Panc1 (cell line): ENCODE measurements at places on chromosomes 4 and X.

- H3K36me3 ChIP-seq: no peaks in the 10 kb centered on the region
- no peak for DNase-seq
- no peak overlapping the region for H3K27ac ChIP-seq
Observed at GRCh38 chrX:124333862-124334261, 1.4 kb downstream of the TEX13D start.

DNA sequence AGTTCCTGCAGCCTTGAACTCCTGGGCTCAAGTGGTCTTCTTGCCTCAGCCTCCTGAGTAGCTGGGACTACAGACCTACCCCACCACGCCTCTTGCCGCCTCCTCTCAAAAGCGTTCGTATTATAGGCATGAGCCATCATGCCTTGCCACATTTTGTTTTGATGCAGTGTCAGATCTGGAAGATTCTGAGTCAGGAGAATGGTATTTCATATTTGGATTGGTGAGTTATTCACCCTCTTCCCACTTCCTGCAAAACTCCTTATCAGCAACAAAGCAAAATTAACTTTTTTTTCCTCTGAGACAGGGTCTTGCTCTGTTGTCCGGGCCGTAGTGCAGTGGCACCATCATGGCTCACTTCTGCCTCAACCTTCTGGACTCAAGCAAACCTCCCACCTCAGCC is 29.6 kb downstream of the REST start:
- H3K4me1 ChIP-seq: no peaks in the 10 kb centered on the region
- no peak overlapping the region for H3K4me3 ChIP-seq
- DNase-seq: peak; percentile 47
- no peaks in the 10 kb centered on the region; the same call in 1 of the 2 replicates for H3K36me3 ChIP-seq
- H3K27ac ChIP-seq: no peak overlapping the region

- H3K27me3 ChIP-seq: no peaks in the 10 kb centered on the region
- no peak for DNase-seq
- no peak overlapping the region for H3K27ac ChIP-seq
Observed at GRCh38 chrX:118261151-118261550, 84.8 kb upstream of the WDR44 start.

GRCh38 chrX:112820364-112821268 is 20.0 kb downstream of the AMOT start:
- no peaks in the 10 kb centered on the region for H3K27me3 ChIP-seq
- no peak overlapping the region for H3K4me3 ChIP-seq
- H3K36me3 ChIP-seq: no peaks in the 10 kb centered on the region
- H3K4me1 ChIP-seq: no peaks in the 10 kb centered on the region

DNA sequence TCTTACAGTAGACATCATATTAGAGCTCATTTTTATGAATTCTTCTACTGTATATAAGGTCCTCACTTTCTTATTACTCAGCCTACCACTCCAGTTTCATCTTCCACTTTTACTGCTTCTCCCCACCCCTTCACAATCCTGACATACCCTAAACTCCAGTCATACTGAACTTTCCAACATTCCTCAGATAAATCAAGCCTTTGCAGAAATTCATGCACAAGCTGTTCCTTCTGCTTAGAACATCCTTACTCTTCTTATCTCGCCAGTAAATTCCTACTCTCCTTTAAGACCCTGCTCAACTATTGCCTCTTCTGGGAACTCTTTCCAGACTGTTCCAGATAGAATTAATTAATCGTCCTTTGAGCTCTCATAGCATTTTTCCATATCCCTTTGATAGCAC is 24.8 kb downstream of the RTL9 start:
- no peak overlapping the region for H3K27ac ChIP-seq
- no peak overlapping the region for H3K4me3 ChIP-seq
- no peaks in the 10 kb centered on the region for H3K36me3 ChIP-seq

DNA sequence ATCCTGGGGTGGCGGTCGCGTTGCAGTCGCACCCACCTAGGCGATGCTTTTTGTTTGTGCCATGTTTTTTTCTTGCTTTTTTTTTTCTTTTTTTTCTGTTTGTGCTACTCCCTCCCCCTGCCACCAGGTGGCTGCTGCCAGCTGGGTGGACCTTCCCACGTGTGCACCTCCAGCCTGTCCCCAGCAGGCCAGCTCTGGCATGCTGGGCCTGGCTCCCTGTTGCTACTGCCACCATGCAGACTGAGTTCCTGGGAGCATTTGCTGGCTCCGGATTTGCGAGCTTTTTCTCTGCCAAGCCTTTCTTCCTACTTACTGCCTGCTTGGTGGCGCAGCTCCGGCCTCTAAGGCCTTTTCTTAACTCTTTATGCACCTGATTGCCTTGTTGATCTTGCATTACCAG is 161.2 kb upstream of the WDFY3 start:
- H3K4me1 ChIP-seq: no peaks in the 10 kb centered on the region
- no peaks in the 10 kb centered on the region for H3K27me3 ChIP-seq
- no peaks in the 10 kb centered on the region for H3K36me3 ChIP-seq

DNA sequence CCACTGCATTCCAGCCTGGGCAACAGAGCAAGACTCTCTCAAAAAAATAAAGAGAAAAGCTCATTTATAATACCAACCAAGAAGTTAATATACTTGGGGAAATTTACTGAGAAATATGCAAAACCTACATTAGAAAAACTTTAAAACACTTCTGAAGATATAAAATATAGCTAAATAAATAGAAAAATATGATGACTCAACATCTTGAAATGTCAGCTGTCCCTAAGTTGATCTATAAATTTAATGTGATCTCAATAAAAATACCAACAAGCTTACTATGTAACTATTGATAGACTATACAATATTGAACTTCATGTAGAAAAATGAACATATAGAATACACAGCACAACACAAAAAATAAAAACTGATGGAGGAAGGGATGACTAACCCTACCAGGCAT is 87.5 kb upstream of the INTU start:
- H3K27ac ChIP-seq: no peak overlapping the region
- H3K27me3 ChIP-seq: no peaks in the 10 kb centered on the region
- H3K4me3 ChIP-seq: no peak overlapping the region
- no peaks in the 10 kb centered on the region for H3K36me3 ChIP-seq
- H3K4me1 ChIP-seq: no peaks in the 10 kb centered on the region
- no peak for DNase-seq

DNA sequence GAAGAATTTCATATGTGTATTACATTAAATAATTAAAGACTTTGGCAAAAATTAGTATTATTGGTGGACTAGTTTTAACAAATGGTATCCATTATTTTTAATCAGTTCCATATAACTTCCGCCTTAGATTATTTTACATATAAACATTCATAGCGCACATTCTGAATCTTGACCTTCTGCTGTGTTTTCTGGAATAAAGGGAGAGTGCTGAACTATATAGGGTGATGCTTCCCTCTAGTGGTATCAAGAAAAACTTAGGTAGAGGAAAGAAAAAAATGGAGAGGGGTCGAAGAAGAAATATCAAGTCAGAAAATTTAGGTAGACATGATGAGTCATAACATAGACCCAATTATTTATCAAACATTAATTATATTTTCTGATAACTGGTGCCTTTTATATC is 155.6 kb upstream of the PACRGL start:
- H3K27ac ChIP-seq: no peak overlapping the region
- no peaks in the 10 kb centered on the region for H3K4me1 ChIP-seq
- no peaks in the 10 kb centered on the region for H3K27me3 ChIP-seq
- H3K36me3 ChIP-seq: no peaks in the 10 kb centered on the region
- no peak overlapping the region for H3K4me3 ChIP-seq

GRCh38 chr4:145287351-145287750 is 107.0 kb upstream of the OTUD4 start:
- no peak overlapping the region for H3K4me3 ChIP-seq
- H3K4me1 ChIP-seq: no peaks in the 10 kb centered on the region
- H3K36me3 ChIP-seq: no peaks in the 10 kb centered on the region
- H3K27me3 ChIP-seq: no peaks in the 10 kb centered on the region
- H3K27ac ChIP-seq: no peak overlapping the region
- no peak for DNase-seq

- H3K4me1 ChIP-seq: no peaks in the 10 kb centered on the region
- H3K27me3 ChIP-seq: no peaks in the 10 kb centered on the region
- H3K27ac ChIP-seq: no peak overlapping the region
- no peak for DNase-seq
Observed at GRCh38 chr4:138401334-138401733, 159.2 kb upstream of the SLC7A11 start.

DNA sequence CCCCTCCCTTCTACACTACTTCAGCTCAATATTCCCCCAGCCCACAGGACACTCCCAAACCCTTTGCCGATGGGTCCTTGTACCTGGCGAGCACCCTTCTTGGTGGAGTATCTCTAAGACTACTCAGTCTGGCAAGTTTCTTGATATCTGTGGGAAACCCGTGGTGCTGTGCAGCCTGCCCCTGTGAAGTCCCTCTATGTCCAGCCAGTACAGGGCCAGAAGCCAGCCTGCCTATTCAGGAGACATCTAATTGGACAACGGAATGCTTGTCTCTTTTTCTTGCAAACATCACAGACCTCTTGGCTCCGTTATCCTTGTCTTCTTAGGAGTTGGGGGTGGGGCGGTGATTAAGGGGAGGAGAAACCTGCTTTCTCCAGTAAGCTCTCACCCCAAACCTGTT is 3.7 kb upstream of the IGFBP7 start:
- no peaks in the 10 kb centered on the region for H3K4me1 ChIP-seq
- no peaks in the 10 kb centered on the region for H3K36me3 ChIP-seq
- H3K27ac ChIP-seq: no peak overlapping the region
- H3K27me3 ChIP-seq: peaks cover 8% of the 10 kb centered on the region; the same call in 1 of the 2 replicates
- no peak overlapping the region for H3K4me3 ChIP-seq

DNA sequence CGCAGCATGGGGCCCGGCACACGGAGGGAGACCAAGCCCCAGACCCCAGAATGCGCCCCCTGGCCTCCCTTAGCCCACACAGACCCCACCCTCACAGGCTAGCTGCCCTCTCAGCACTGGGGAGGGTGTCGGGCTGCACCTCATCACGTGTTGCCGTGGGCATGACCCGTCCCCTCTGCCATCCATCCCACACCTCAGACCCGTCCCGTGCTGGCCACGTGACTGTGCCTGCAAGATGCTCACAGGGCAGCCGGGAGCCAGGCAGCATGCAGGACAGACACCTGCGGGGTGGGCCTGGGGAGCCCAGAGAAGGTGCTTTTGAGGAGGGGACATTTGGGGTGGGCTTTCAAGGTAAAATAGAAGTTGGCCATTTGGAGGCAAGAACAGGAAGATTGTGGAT is 4.8 kb downstream of the MSANTD1 start:
- DNase-seq: no peak
- no peaks in the 10 kb centered on the region for H3K36me3 ChIP-seq
- H3K27ac ChIP-seq: no peak overlapping the region

- H3K4me1 ChIP-seq: no peaks in the 10 kb centered on the region
- no peaks in the 10 kb centered on the region for H3K27me3 ChIP-seq
- no peak overlapping the region for H3K27ac ChIP-seq
- DNase-seq: no peak
- no peaks in the 10 kb centered on the region for H3K36me3 ChIP-seq
Observed at GRCh38 chr4:126262665-126263064, 947.9 kb downstream of the FAT4 start.

GRCh38 chrX:2220829-2221567 is 279.8 kb downstream of the DHRSX start:
- no peak overlapping the region for H3K4me3 ChIP-seq
- H3K27ac ChIP-seq: no peak overlapping the region
- H3K27me3 ChIP-seq: no peaks in the 10 kb centered on the region
- no peaks in the 10 kb centered on the region for H3K4me1 ChIP-seq

- no peaks in the 10 kb centered on the region for H3K4me1 ChIP-seq
- no peaks in the 10 kb centered on the region for H3K27me3 ChIP-seq
- no peak overlapping the region for H3K4me3 ChIP-seq
- H3K27ac ChIP-seq: no peak overlapping the region
Observed at GRCh38 chr4:14348506-14348905, 653.8 kb upstream of the CPEB2 start.

GRCh38 chrX:38817004-38817703 is 15.9 kb downstream of the MID1IP1 start:
- H3K27me3 ChIP-seq: no peaks in the 10 kb centered on the region
- DNase-seq: no peak
- H3K36me3 ChIP-seq: no peaks in the 10 kb centered on the region
- no peaks in the 10 kb centered on the region for H3K4me1 ChIP-seq
- no peak overlapping the region for H3K27ac ChIP-seq
- H3K4me3 ChIP-seq: no peak overlapping the region

- no peak for DNase-seq
- no peaks in the 10 kb centered on the region for H3K36me3 ChIP-seq
- no peak overlapping the region for H3K27ac ChIP-seq
- H3K4me1 ChIP-seq: no peaks in the 10 kb centered on the region
Observed at GRCh38 chr4:1269209-1269608, 20.3 kb upstream of the CTBP1 start.

DNA sequence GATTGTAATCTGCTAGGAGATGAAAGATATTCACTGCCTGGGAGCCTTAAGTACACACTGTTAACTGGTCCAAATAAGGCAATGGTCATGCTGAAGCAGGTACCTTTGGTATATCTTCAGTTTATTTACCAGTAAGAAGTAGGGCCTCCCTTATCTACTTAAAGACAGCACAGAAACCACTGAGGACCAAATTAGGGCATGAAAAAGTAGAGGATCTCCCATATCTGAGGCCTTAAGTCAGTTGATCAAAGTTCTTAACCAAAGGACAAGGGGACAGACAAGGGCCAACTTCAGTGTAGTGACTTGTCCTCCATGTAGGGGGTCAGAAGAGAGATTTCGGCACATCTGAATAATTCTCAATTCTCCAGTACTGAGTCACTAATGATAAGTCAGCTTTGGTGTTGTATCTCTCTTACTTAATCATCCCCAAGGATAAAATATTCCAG is 59.1 kb downstream of the AMELX start:
- DNase-seq: no peak
- no peak overlapping the region for H3K27ac ChIP-seq
- no peaks in the 10 kb centered on the region for H3K36me3 ChIP-seq
- no peaks in the 10 kb centered on the region for H3K4me1 ChIP-seq

DNA sequence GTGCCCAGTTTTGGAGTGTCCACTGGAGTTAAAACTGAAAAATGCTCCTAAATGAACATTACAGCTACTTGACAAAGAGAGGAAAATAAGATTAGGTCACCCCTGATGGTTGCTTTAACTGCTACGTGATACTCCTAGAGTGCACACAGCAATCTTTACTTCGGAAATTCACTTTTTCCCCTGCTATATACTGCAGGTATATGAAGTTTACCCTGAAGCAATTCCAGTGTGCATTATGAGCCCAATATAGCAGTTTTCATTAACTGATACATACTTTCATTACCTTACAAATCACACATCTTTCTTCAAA is 773 bp upstream of the ZNF827 start:
- no peak for DNase-seq
- no peaks in the 10 kb centered on the region; the same call in 1 of the 2 replicates for H3K36me3 ChIP-seq
- no peak overlapping the region for H3K4me3 ChIP-seq
- H3K27me3 ChIP-seq: no peaks in the 10 kb centered on the region
